MCF 10A (cell line): ENCODE measurements at places on chromosomes 1 and 21. TPM values are rescaled to one million over a fixed set of nuclear protein-coding genes. Genes with fewer than 3 reads are reported as not detected.

GRCh38 chr1:201167041-201167991 is 13.0 kb upstream of the TMEM9 start:
- no peak overlapping the region for H3K27ac ChIP-seq
- no peak overlapping the region for H3K4me3 ChIP-seq
- no peaks in the 10 kb centered on the region for H3K27me3 ChIP-seq

- H3K36me3 ChIP-seq: peaks cover 17% of the 10 kb centered on the region
- DNase-seq: no peak
- H3K27ac ChIP-seq: peak overlapping the region; percentile 80
- H3K27me3 ChIP-seq: no peaks in the 10 kb centered on the region
- H3K4me1 ChIP-seq: peaks cover 7% of the 10 kb centered on the region
Measured at GRCh38 chr21:42973309-42973990, 912 bp upstream of the PKNOX1 start.

GRCh38 chr1:61539720-61540462 is 185.1 kb downstream of the TM2D1 start:
- no peak overlapping the region for H3K4me3 ChIP-seq
- DNase-seq: no peak
- no peaks in the 10 kb centered on the region for H3K27me3 ChIP-seq
- H3K4me1 ChIP-seq: no peaks in the 10 kb centered on the region

The FGR gene
- not detected in 2 replicates for total RNA-seq

The MTF1 gene
- 28.4 and 34.7 TPM in 2 replicates for total RNA-seq

DNA sequence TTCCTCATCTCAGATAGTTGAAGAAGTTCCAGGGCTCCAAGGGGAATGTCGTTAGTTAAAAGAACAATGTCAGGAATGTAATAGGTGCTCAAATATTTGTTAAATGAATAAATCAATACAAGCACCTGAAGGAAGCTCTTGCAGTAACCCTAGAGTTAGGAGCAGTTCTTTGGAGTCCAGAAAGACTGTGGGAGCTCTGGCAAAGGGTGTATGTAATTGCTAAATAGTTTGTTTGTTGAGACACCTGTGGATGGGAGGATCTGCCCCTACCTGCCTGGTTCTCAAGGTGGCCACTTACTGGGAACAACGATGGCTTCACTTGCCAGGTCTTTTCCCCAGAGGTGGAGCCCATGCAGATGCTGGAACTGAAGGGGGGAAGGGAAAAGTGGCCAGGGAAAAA is 27.5 kb upstream of the JUN start:
- H3K4me1 ChIP-seq: peaks cover 20% of the 10 kb centered on the region
- H3K4me3 ChIP-seq: no peak overlapping the region
- H3K27me3 ChIP-seq: no peaks in the 10 kb centered on the region
- no peaks in the 10 kb centered on the region for H3K36me3 ChIP-seq

The ATP1A2 gene
- 0.07 TPM in 1 of 2 replicates, not detected in the other for total RNA-seq

DNA sequence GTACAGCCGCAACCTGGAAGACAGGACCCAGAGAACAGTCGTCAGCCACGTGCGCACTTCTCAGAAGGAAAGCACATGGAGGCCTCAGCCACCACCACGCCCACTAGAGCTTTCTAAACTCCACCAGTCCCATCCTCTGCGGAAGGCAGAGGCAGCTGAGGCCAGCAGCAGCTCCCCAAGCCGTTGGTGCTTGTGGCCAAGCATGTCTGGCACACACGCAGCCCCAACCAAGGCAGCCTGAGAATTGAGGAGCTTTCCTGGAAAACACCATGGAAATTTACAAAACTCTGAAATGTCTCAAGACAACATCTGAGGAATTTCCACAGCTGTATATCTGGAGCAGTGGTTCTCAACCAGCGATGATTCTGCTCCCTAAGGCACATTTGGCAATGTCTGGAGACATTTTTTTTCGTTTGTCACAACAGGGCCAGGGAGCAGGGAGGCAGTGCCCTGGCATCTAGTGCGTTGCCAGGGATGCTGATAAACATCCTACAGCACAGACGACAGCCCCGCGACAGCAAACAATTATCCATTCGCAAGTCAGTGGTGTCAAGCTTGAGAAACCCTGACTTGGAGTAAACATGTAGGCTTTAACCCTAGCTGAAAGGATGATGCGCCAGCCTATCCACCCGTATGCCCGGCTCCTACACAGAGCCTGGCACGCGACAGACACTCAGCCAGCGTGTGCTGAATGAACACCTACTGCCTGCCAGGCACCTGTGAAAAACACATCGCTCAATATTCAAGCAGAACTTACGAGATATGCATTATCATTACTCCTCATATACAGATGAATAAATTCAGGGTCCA is 24.7 kb downstream of the NPHP4 start:
- H3K4me3 ChIP-seq: no peak overlapping the region
- H3K4me1 ChIP-seq: no peaks in the 10 kb centered on the region
- H3K36me3 ChIP-seq: peaks cover 20% of the 10 kb centered on the region
- no peak for DNase-seq
- no peaks in the 10 kb centered on the region for H3K27me3 ChIP-seq

DNA sequence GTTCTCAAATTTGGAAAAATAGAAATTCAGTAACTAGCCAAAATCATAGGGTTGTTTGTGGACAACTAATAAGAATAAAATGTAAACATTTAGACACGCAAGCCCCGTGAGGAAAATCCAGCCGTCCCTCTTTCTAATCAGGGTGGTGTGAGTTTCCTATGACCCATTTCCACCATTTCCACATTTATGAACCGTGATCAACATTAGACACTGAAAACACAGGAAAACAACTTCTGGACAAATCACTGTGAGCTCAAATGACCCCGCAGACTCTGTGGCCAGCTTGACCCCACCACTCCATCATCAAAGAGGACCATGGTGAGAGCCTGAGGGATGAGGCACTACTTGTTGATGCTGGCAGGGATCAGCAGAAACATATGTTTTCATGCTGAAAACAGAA is 101.0 kb downstream of the SIM2 start:
- H3K27ac ChIP-seq: peak overlapping the region; percentile 27
- H3K4me3 ChIP-seq: no peak overlapping the region
- no peaks in the 10 kb centered on the region for H3K4me1 ChIP-seq
- no peak for DNase-seq
- H3K27me3 ChIP-seq: no peaks in the 10 kb centered on the region
- peaks cover 11% of the 10 kb centered on the region for H3K36me3 ChIP-seq

- H3K36me3 ChIP-seq: peaks cover 76% of the 10 kb centered on the region
- no peaks in the 10 kb centered on the region for H3K27me3 ChIP-seq
- no peak for DNase-seq
- peaks cover 6% of the 10 kb centered on the region for H3K4me1 ChIP-seq
- H3K27ac ChIP-seq: no peak overlapping the region
Measured at GRCh38 chr1:45516036-45516435, 5.6 kb downstream of the PRDX1 start.

DNA sequence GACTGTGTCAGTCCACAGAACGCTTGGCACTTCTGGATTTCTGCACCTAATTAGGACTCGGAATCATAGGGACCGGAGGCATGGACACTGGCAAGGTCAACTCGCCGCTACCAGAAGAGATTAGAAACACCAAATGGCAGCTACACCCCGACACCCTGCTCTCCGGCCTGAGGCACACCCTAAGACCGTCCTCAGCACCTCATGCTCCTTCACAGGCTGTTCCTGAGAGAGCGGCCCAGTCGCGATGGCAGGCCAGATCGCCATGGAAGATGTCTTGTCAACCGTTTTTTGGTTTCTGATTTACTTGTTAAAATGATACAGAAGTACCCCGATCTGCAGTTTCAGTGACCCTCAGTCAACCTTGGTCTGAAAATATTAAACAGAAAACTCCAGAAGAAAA is 46.8 kb downstream of the NPHP4 start:
- no peak overlapping the region for H3K27ac ChIP-seq
- H3K36me3 ChIP-seq: peaks cover 47% of the 10 kb centered on the region
- no peaks in the 10 kb centered on the region for H3K4me1 ChIP-seq

DNA sequence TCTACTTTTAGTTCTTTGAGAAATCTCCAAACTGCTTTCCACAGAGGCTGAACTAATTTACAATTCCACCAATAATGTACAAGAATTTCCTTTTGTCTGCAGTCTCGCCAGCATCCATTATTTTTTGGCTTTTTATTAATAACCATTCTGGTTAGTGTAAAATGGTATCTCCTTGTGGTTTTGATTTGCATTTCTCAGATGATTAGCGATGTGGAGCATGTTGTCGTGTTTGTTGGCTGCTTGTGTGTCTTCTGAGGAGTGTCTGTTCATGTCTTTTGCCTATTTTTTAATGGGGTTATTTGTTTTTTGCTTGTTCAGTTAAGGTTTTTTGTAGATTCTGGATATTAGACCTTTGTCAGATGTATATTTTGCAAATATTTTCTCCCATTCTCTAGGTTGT is 131.5 kb downstream of the MAST2 start:
- no peak overlapping the region for H3K4me3 ChIP-seq
- H3K27me3 ChIP-seq: no peaks in the 10 kb centered on the region
- no peaks in the 10 kb centered on the region for H3K36me3 ChIP-seq
- DNase-seq: no peak

The AQP10 gene
- not detected in 2 replicates for total RNA-seq

- H3K27ac ChIP-seq: no peak overlapping the region
- no peaks in the 10 kb centered on the region for H3K4me1 ChIP-seq
- no peaks in the 10 kb centered on the region for H3K27me3 ChIP-seq
Measured at GRCh38 chr1:111179968-111180533, 20.4 kb downstream of the DENND2D start.

- H3K27ac ChIP-seq: no peak overlapping the region
- H3K36me3 ChIP-seq: no peaks in the 10 kb centered on the region
- no peaks in the 10 kb centered on the region for H3K27me3 ChIP-seq
- H3K4me3 ChIP-seq: no peak overlapping the region
- no peak for DNase-seq
- no peaks in the 10 kb centered on the region for H3K4me1 ChIP-seq
Measured at GRCh38 chr1:101275672-101276071, 38.9 kb downstream of the S1PR1 start.

DNA sequence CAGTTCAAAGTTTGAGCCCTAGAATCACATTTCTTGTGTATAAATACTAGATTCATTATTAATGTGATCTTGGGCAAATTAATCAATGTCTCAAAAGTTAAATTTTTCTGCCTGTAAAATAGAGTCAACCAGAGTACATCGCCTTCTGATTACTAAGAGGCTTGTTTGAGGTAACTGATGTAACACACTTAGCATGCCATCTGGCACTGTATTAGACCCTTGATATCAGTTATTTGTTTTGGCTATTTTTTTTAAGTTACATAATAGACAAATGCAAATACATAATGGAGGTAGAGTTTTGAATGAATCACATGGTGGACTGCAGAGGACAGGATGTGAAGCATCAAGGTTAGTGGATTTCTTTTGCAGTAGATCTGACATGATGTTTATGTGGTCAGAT is 298.4 kb downstream of the ADGRL2 start:
- H3K36me3 ChIP-seq: no peaks in the 10 kb centered on the region
- H3K4me1 ChIP-seq: no peaks in the 10 kb centered on the region
- no peaks in the 10 kb centered on the region for H3K27me3 ChIP-seq
- H3K27ac ChIP-seq: no peak overlapping the region

DNA sequence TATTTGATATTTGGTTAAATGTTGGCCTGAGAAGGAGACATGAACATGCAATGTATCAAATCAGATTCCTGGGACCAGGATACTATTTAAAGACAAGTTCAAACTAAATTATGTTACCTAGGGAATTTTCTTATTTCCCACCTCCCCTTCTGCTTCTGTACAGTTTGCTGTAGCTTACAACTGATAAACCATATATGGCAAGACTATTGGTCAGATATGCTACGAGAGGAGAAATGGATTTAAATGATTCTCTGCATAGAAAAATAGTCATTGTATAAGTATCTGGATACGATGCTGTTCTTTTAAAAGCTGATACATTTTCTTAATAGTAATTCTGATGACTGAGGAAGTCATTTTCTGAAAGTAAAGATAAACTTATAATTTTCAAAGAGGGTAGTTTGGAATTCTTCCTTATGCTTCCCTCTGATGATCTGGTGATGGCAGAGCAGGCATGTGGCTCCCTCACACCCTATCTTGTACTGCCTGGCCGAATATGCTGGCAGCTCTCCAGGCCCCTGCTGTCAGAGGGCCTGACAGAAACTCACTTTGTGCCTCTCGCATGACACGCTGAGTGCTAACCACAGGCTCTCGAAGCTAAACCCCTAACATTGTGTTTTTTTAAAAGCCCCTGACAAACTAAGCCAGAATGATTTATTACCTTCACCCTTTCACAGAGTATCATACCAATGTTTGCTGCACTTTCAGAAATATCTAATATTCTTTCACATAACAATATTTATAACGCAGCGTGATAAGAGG is 19.4 kb downstream of the RRP15 start:
- H3K4me3 ChIP-seq: no peak overlapping the region
- H3K27me3 ChIP-seq: no peaks in the 10 kb centered on the region

GRCh38 chr21:29340228-29340627 is 41.5 kb downstream of the BACH1 start:
- H3K4me3 ChIP-seq: no peak overlapping the region
- peak overlapping the region; percentile 31 for H3K27ac ChIP-seq
- peaks cover 55% of the 10 kb centered on the region for H3K36me3 ChIP-seq
- DNase-seq: no peak
- H3K4me1 ChIP-seq: peaks cover 37% of the 10 kb centered on the region

DNA sequence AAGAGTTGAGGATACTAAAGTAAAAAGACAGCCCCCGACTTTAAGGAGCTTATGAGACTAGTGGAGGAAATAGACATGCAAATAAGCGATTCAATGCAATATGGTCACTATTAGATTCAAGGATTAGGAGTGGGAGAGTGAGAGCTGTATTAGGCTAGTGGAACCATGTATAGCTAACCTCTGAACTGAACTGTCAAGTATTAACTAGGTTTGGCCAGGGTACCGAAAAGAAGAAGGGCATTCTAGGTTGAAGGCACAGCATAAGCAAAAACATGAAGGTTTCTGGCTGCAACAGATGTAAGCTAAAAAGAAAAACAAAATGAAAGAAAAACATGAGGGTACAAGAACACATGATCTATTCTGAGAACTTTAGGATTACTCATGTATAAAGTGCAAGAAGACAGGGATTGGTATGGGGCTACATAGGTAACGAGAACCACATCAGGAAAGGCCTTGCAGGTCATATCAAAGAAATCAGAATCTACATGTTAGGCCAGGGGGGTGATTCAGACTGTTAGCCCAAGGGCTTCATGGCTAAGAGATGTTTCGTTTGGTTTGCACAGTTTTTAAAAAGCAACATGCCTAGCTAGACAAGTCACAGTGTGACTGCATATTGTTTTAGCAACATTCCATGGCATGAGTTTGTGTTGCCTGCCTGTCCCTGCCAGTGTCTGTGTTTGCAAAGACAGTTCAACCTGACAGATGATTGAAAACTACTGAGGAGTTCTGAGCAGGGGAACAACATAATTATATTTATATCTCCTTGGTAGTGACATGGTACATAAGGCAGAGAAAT is 54.4 kb upstream of the HAO2 start:
- no peak overlapping the region for H3K27ac ChIP-seq
- H3K27me3 ChIP-seq: peaks cover 16% of the 10 kb centered on the region
- H3K4me1 ChIP-seq: no peaks in the 10 kb centered on the region
- DNase-seq: no peak
- H3K4me3 ChIP-seq: no peak overlapping the region
- peaks cover 6% of the 10 kb centered on the region for H3K36me3 ChIP-seq

GRCh38 chr21:35614396-35614921 is 445.9 kb downstream of the SETD4 start:
- H3K4me3 ChIP-seq: no peak overlapping the region
- H3K27ac ChIP-seq: no peak overlapping the region
- H3K27me3 ChIP-seq: no peaks in the 10 kb centered on the region
- H3K36me3 ChIP-seq: peaks cover under 1% of the 10 kb centered on the region
- peak; percentile 88 for DNase-seq
- peaks cover 25% of the 10 kb centered on the region for H3K4me1 ChIP-seq
